Dermis microvascular lymphatic vessel endothelial cell (primary cell): ENCODE measurements at places on chromosomes 5 and 9.

GRCh38 chr9:98226516-98226915 is 28.9 kb downstream of the TBC1D2 start:
- no peak for DNase-seq

DNA sequence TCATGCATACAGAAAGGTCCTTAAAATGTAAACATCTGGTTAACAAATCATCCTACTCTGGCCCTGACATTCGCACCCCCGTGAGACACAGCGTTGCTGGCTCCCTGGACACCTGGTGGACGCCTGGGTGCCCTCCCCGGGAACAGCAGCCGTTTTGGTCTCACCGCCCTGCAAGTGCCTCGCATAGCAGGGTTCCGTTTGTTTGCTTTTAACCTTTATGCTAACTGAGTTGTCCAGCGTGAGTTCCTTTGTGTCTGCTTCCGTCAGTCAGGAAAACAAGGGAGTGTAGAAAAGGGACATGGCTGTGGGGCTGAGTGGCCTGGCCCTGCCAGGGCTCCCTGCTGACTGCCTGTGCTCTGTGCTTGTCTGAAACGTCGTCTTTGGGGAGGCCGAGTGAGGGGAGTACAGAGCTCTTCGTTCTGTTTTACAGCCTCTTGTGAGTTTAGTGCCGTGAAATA is 91.8 kb upstream of the CACNA1B start:
- DNase-seq, result no peak

DNA sequence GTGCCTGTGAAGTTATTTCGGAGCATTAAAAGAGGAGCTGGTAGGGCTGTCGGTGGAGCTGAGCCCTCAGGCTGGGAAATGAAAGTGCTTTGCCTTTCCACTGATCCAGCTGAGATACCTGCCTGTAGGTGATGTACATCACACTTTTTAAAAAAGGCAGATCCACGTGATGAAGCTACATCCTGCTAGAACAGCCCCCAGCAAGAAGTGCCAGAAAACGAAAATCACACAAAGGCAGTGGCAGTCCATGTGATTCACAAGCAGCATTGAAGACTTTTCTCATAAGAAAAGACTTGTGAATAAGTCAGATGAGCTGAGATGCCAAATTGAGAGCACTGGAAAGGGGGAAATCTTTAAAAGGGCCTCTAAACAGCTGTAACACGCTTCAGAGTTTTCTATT is 765.1 kb downstream of the PTPRD start:
- DNase-seq, result no peak

DNA sequence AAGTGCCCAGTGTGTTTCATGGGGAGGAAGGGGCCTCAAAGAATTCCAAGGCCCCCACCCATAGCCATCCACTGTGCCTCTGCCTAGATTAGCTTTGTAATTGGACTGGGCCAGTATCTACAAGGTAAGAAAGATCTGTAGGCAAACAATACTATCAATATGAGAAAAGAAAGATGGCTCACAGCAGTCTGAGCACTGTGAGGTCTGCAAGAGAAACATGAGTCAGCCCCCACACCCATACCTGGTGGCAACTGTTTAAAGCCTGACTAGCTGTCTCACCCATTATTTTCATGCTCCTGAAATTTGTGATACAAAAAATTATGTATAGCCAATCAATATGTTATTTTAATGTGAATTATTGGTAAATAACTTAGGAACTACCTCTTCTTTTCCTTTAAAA is 10.0 kb upstream of the ZNF483 start:
- no peak for DNase-seq

DNA sequence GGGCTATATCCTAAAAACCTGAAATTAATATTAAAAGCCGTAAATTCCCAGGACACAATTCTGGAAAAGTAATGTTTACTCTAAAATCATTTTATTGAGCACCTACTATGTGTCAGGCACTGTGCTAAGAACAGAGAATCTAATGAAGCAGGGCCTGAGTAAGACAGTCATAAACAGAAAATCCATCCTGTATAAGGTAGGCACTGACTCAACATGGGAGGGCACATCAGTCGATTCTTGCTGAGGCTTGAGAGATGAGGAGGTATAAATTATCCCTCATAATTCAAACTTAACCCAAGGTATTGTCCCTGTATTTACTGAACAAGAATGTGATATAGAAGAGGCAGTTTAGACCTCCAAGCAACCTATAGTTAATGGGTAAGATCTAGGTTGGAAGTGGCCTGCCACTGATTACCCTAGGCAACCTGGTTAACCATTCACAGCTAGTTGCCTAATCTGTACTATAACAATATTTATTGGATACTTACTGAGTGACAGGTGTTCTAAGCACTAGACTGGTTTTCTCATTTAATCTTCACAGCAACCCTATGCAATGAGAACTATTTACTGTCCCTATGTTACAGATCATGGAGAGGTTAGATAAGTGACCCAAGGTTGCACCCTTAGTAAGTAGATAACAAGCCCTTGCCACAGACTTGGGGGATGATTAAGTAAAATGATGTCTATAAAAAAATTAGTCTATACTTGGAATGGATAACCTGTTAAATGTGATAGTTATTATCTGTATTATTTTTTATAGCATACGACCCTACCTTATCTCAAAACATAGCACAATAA is 317.7 kb downstream of the PDE4D start:
- no peak for DNase-seq

GRCh38 chr9:131349881-131350563 is 43.9 kb upstream of the PRRC2B start:
- peak; percentile 81 for DNase-seq

DNA sequence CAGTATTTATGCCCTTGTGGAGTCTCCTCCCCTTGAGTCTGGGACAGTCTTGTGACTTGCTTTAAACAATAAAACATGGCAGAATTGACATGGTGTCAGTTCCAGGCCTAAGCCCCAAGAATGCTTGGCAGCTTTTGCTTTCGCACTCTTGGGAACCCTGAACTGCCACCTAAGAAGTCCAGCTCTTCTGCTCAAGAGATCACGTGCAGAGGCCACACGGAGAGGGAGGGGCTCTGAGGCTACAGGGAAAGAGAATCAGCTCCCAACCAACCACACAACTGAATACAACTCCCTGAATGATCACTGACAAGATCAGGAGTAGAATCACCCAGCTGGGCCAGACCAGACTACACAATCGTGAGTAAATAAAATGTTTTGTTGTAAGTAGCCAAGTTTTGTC is 97.6 kb downstream of the MED27 start:
- no peak for DNase-seq

GRCh38 chr5:108728566-108729241 is 19.0 kb upstream of the FER start:
- no peak for DNase-seq

DNA sequence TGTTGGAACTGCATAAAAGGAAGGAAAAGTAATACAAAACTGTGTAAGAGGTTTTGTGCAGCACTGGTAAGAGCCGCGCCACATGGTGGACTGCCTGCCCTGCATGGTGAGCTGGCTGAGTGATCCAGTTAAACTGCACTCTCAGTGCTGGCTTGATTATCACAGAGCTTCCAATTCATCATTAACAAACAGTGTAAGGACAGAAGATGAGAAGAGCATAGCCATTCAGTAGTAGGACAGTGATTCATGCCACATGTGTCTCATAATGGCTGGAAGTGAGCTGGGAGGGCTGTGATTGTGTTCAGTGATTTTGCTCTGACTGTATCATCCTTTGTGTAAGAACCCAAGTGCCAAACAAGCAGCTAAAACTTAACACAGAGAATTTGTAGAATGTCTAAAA is 14.1 kb downstream of the ASPN start:
- DNase-seq, result no peak

GRCh38 chr5:26492906-26493459 is 545.4 kb downstream of the CDH9 start:
- DNase-seq, result no peak

DNA sequence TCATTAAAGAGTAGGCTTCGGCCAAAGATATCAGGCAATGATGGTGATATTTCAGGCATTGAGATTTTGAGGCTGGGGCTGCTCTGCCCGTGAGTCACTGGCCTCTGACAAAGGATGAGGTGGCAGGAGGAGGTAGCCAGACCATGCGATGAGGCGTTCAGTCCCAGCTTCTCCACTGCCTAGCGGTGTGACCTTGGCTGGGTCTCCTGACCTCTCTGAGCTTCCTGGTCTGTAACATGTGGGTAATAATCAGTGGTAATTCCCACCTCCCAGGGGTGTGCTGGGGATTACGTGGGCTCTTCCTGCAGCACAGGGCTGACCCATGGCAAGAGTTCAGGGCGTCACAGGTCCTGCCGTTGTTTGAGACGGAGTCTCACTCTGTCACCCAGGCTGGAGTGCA is 73.2 kb upstream of the RAPGEF1 start:
- DNase-seq, result no peak

DNA sequence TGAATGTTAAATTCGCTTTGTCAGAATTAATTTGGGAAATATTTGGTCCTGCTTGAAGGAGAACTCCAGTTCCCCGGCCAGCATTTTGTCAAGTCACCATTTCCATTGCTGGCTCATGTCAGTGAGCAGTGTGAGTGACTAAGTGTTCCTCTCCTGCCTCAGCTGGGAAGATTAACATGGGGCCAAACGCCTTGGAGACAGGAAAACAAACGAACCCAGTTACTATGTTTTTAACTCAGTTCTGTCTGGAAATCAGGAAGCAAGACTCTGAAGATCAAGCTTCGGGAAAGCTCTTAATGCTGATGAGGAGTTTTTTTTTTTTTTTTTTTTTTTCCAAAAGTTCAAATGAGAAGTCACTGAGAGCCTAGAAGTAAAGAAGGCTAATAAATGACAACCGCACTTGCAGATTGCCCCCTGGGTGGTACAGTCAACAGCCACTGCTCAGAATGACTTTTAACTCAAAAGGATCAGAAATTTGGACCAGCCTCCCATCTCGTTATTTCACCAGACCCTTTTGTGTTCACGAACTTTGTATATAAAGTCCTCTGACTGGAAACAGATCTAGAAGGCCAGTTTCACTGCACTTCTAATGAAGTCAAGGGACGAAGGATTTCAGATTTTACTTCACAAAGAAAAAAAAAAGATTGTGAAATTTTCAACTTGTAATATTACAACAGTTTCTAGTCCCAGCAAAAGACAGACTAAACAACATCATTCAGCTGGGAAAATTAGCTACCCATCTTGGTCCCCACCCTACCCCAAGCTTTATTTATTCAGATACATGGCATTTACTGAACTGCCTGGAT is 121.3 kb downstream of the LHFPL2 start:
- peak; percentile 98 for DNase-seq

- DNase-seq, result no peak
Measured at GRCh38 chr5:68288707-68289134, 73.2 kb downstream of the PIK3R1 start.

GRCh38 chr5:143061161-143061945 is 291.2 kb downstream of the ARHGAP26 start:
- no peak for DNase-seq

GRCh38 chr9:7901621-7902020 is 102.0 kb upstream of the DMAC1 start:
- no peak for DNase-seq

DNA sequence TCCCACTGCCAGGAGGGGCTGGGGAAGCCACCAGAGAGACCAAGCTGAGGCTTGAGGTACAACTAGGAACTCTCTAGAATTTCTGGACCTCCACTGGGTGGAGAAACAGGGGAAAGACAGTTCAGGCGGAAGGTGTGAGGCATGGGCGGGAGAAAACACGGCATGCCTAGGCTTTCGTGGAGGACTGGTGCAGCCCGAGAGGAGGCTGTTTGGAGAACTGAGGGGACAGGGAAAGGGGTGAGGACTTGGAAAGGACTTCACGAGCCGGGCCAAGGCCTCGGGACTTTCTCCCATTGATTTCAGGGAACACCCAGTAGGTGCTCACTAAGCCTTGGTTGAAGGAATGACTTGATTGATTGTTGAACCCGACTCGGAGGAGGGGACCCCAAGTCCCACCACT is 9.5 kb upstream of the ADGRD2 start:
- no peak for DNase-seq

DNA sequence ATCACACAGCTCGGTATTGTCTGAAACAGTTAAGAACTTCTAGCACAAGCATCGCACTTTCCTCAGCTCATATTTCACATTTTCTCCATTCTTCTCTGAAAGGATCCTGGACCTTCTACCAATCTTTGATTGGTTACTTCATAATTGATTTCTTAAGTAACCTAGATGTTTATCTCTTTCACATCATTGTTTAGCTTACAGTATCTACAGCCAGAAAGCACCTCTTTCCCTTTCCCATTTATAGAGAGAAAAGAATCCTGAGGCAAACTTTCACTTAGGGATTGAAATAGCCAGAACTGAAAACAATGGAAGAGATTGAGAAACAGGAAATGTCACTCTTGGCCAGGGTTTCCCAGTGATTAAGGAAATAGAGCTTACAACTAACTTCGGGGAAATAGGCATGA is 2.5 kb downstream of the IL33 start:
- DNase-seq, result peak; percentile 82

DNA sequence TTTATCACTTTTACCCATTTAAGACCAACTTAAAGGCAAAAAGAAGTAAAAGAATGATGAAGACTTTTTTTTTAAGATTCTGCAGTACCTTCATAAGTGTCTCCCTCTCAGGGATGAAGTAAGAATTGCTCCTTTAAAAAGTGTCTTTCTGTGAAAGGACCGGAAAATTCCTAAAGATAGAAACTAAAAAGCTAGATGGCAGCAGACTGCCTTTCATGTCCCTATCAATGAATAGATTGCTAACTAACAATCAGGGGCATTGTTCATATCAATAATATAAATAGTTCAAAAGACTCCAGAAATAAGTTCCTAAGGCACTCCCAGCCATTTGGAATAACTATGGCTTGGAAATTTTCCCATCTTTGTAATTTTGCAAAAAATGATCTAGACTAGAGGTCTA is 558.0 kb downstream of the PDE4D start:
- no peak for DNase-seq

- DNase-seq, result no peak
Measured at GRCh38 chr5:62486672-62487071, 74.1 kb downstream of the IPO11 start.

DNA sequence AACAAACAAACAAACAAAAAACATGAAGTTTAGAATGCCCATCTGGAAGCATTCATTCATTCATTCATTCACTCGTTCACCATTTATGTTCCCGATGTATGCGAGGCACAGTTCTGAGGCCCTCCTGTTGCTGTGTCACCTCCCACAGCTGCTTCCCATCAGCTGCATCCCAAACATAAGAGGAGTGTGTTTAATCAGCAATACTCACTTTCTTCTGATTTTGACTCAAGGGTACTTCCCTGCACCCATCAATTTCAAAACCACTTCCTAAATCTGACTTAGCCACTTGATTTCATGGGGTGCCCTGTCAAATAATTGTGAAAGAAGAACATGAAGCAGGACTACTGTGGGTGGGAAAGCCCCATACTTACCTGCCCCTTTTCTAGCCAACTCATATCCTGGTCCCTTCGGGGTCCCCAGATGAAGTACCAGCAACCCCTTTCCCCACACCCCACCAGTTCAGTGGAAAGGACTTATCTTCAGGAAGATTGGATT is 128.0 kb upstream of the IL12B start:
- DNase-seq, result no peak

GRCh38 chr5:147369742-147370374 is 135.0 kb downstream of the STK32A start:
- DNase-seq, result no peak

DNA sequence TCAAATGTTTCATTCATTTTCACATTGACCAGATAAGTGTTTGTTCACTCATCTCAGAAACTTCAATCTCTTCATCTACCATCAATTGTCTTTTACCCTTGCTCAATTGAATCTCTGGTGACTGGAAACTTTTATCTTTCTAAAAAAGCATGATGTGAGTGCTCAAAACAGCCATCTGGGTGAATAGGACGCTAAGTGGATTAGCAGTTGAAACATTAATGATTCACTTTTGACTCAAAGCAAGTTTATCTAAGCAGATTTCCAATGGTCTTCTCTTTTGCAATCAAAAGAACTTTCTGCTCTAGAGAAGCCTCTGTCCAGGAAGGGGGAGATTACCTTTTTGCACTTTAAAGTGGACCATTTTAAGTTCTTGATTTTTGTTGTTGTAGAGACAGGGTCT is 22.2 kb downstream of the KLF4 start:
- DNase-seq, result no peak
